ENCODE measurements at places on chromosomes 5 and 9. TPM values are rescaled to one million over a fixed set of nuclear protein-coding genes. Genes with fewer than 3 reads are reported as not detected.

DNA sequence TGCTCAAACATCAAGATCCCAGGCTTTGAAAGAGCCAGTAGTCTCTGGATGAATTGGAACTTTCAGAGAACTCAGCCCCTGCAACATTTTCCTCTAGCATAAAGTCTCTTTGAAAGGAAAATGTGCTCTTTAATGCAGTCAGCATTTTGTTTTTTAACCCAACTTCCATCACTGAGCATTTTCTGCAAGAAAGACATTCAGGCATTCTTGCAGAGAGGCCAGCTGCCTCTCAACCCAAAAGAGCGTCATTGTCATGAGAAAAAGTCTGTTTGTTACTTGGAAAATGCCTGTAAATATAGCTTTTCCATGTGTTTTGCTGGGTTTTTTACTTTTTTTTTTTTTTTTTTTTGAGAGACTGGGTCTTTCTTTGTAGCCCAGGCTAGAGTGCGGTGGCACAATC lies 225.0 kb downstream of the ADAMTSL1 start:
- DNase-seq: no peak

DNA sequence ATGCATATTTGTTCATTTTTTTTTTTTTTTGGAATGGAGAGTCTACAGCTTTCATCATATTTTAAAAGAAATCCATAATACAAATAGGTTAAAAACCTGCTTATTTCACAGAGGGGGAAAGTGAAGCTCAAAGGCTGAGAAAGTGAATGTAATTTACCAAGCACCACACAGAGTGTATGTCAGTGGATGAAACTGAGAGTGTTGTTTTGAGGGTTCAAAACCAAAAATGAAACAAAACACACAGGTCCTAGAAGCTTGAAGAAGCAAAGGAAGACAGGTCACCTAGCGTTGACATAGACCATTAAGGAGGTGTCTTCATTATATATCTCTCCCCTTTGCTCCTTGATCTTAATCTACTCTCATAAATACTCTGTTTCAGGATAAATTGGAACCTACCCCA lies 7.5 kb downstream of the NMUR2 start:
- DNase-seq: no peak

- no peak for DNase-seq
Measured at GRCh38 chr9:79788662-79789061, 216.9 kb downstream of the TLE4 start.

DNA sequence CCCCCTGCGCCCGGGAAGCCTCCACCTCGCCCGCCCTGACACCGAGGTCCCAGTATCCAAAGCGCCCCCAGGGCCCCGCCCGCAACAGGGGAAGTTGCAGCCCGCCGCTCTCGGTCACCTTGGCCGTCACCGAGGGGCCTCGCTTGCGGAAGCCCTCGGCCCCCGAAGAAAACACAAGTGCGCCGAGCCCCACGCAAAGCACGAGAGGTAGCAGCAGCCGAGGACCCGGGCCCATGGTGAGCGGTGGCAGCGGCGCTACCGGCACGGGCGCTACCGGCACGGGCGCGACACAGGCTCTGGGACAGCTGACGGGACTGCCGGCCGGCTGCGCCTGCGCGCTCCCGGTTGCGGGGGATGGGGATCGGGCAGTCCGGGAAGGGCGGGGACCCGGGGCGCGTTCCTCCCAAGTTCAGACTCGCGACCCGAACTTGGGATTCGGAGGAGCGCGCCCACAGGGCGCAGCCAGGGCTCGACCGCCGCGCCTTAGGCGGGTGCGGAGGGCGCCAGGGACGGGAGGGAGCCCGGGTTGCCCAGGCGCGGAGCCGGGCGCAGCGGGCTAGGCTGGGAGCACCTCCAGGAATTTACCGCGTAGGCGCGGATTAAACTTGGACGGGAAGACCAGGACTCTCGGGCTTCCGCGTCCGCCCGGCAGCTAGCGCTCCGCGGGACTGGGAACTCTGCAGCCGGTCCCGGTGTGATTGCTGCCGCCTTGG lies at the start of gene PPIC:
PPIC (minus strand) TSS at position 335 of the 713 bp plus-strand sequence; CDS start at position 235, 100 bp downstream.
- DNase-seq: peak; percentile 72

GRCh38 chr9:120236596-120236995 lies 343.4 kb downstream of the CDK5RAP2 start:
- no peak for DNase-seq

NFIL3 gene
- total RNA-seq: 31.3 TPM

GRCh38 chr9:75089373-75089766 lies 1.1 kb downstream of the OSTF1 start:
- DNase-seq: no peak

GRCh38 chr9:116717150-116717549 lies 30.0 kb downstream of the TRIM32 start:
- no peak for DNase-seq

- DNase-seq: no peak
Measured at GRCh38 chr5:76099756-76100155, 16.6 kb downstream of the SV2C start.

ZNF474 gene
- total RNA-seq: 0.26 TPM

GRCh38 chr5:170221327-170221741 lies 11.5 kb upstream of the C5orf58 start:
- no peak for DNase-seq

AP3B1 gene
- total RNA-seq: 27.4 TPM

PCDHB10 gene
- 0.13 TPM for total RNA-seq

- no peak for DNase-seq
Measured at GRCh38 chr5:77832938-77833337, 56.8 kb upstream of the TBCA start.

GRCh38 chr9:100756217-100756616 lies 178.3 kb downstream of the CAVIN4 start:
- no peak for DNase-seq

- no peak for DNase-seq
Measured at GRCh38 chr9:87527211-87527916, 29.7 kb downstream of the DAPK1 start.

ZNF618 gene
- total RNA-seq: 1.3 TPM

DNA sequence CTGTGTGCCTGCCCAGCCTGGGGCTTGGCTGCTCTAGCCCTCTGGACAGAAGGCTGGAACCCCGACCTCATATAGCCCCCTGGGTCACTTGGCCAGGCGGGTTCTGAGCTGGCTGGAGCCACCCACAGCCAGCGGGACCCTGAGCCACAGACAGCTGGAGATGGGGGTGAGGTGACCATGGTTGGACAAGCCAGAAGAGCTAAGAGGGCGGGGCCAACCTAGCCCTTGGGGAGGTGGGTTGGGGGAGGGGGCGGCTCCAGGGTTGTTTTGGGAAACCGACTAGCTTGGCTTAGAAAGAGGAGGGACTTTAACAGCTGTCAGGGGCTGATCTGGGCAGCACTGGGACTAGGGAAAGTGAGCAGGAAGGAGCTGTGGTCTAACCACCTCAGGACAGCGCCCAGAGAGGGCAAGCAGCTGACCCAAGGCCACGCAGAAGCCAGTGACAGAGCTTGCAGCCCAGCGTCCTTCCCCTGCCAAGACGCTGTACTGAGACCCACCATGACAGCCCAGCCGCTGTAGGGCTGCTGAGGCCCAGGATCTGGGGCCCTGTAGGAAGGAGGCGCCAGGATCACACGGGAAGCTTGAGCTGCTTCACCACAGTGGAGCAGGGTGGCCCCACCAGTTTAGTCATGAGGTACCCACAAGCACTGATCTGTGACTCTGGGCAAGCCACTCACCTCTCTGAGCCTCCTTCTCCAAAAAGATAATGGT lies 2.2 kb downstream of the AIF1L start:
- DNase-seq: no peak

GRCh38 chr9:4048441-4048840 lies 251.4 kb downstream of the GLIS3 start:
- peak; percentile 52 for DNase-seq

- no peak for DNase-seq
Measured at GRCh38 chr9:79858508-79858907, 286.7 kb downstream of the TLE4 start.

ARHGEF28 gene
- total RNA-seq: 44.7 TPM

All from bronchial epithelial cell (primary cell).